ENCODE measurements at places on chromosomes 2 and 18. TPM values are rescaled to one million over a fixed set of nuclear protein-coding genes. Genes with fewer than 3 reads are reported as not detected.
A peak's percentile ranks its signal among the peaks of the same experiment; 100 is the strongest.

- no peaks in the 10 kb centered on the region for H3K27me3 ChIP-seq
- no peaks in the 10 kb centered on the region for H3K4me1 ChIP-seq
- no peaks in the 10 kb centered on the region for H3K36me3 ChIP-seq
- H3K4me3 ChIP-seq = no peak overlapping the region
- H3K27ac ChIP-seq = no peak overlapping the region
These were observed 443.9 kb downstream of the PID1 start for GRCh38 chr2:228827056-228827700.

GRCh38 chr2:141946016-141946415 lies 184.8 kb downstream of the LRP1B start:
- H3K27me3 ChIP-seq = no peaks in the 10 kb centered on the region
- no peak overlapping the region for H3K27ac ChIP-seq
- H3K4me1 ChIP-seq = no peaks in the 10 kb centered on the region
- no peaks in the 10 kb centered on the region for H3K36me3 ChIP-seq
- DNase-seq = no peak

GRCh38 chr18:80231151-80231550 lies 16.2 kb downstream of the PARD6G start:
- no peaks in the 10 kb centered on the region for H3K36me3 ChIP-seq
- H3K4me3 ChIP-seq = no peak overlapping the region
- no peaks in the 10 kb centered on the region for H3K4me1 ChIP-seq

- no peak overlapping the region for H3K4me3 ChIP-seq
- H3K4me1 ChIP-seq = no peaks in the 10 kb centered on the region
- H3K27ac ChIP-seq = no peak overlapping the region
- DNase-seq = no peak
- H3K36me3 ChIP-seq = no peaks in the 10 kb centered on the region
These were observed 7.3 kb upstream of the CHN1 start for GRCh38 chr2:175012516-175012915.

The SIGLEC15 gene
- total RNA-seq = not detected

DNA sequence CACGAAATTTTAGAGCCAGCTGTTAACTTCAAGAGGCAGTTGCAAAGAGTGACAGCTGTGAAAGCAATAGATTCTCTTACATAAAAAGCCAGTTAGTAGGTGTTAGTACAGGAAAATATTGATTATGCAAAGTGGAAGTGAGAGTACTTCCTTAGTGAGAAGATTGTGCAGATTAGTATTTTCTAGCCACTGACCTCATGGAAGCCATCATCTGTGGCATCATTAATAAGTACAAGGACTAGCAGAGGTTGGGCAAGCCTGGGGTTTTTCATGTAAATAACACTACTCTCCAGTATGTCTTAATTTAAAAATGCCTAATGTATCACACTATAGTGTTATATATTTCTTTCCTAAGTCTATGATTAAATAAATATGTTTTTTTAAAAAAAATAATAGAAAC lies 166.2 kb upstream of the DTNA start:
- H3K4me3 ChIP-seq = no peak overlapping the region
- no peaks in the 10 kb centered on the region for H3K27me3 ChIP-seq
- no peaks in the 10 kb centered on the region for H3K4me1 ChIP-seq
- no peaks in the 10 kb centered on the region for H3K36me3 ChIP-seq

GRCh38 chr2:37812941-37813730 lies 112.0 kb upstream of the RMDN2 start:
- no peaks in the 10 kb centered on the region for H3K27me3 ChIP-seq
- no peak overlapping the region for H3K27ac ChIP-seq
- no peaks in the 10 kb centered on the region for H3K36me3 ChIP-seq
- no peak for DNase-seq
- no peaks in the 10 kb centered on the region for H3K4me1 ChIP-seq

The TRPM8 gene
- 71.3 TPM for total RNA-seq

DNA sequence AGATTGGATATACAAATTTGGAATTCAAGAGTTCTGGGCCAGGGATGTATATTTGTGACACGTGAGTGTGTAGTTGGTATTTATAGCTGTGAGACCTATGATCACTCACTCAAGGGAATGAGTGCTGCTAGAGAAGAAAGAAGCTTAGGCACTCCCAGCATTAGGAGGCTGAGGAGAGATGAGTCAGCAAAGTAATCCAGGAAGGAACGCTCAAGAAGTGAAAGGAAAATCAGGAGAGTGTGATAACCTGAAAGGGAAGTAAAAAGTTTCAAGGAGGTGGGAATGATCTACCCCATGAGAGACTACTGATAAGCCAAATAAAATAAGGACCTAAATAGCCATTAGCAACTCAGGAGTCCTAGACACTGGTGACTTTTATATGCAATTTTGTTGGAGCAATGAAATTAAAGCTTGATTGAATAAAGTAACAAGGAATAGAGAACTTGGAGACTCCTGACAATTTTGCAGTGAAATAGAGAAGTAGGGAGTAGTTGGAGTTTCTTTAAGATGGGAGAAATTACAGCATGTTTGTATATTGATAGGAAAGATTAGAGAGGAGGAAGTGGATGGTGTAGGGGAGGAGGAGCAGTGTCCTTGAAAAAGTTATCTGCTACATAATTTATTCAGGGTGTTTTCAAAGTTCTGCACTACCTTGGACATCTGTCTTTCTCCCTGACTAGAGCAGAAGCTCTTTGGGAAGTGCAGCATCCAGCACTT lies 89.9 kb downstream of the UBE2E3 start:
- H3K36me3 ChIP-seq = no peaks in the 10 kb centered on the region
- no peak overlapping the region for H3K27ac ChIP-seq
- H3K4me3 ChIP-seq = no peak overlapping the region
- no peak for DNase-seq
- H3K4me1 ChIP-seq = no peaks in the 10 kb centered on the region
- H3K27me3 ChIP-seq = no peaks in the 10 kb centered on the region

GRCh38 chr2:96324721-96325040 lies 436 bp upstream of the ITPRIPL1 start:
- DNase-seq = no peak
- no peaks in the 10 kb centered on the region for H3K36me3 ChIP-seq
- no peaks in the 10 kb centered on the region for H3K27me3 ChIP-seq
- peak overlapping the region; percentile 40 for H3K4me3 ChIP-seq
- H3K4me1 ChIP-seq = peaks cover 3% of the 10 kb centered on the region

DNA sequence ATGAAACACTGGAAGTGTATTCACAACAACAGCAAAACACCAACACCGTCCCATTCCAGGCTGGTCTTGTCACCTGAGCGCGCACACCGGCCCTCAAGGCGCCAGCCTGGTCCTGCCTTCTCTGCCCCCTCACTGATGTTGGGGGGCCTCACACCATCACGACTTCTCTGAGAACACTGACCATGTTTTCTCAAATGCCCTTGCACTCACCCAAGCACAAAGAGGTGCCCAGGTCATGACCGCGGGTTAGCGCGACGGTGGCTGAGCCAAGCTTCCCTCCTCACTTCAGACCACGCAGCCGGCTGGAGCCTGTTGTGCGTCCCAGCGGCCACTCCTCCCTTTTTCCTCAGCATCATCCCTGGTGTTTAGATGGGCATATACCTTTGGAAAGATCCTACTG lies 101.3 kb upstream of the SALL3 start:
- no peak overlapping the region for H3K27ac ChIP-seq
- H3K4me1 ChIP-seq = no peaks in the 10 kb centered on the region
- H3K4me3 ChIP-seq = no peak overlapping the region

DNA sequence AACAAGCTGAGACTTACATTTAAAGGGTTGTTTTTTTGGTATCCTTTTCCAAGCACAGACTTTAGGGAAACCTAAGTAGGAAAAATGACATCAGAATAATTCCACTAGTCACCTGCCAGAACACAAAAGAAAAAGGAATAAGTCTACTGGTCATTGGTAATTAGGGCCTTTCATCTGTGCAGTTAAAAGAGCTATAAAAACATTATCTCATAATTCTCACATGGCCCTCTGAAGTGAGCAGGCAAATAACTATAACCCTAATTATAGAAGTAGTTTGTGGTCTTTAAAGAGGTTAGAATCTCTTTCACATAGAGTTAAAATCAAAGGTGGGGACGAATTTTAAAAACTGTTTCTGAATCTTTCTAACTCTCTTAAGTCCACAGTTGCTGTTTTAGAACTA lies 111.1 kb upstream of the B3GNT2 start:
- H3K36me3 ChIP-seq = no peaks in the 10 kb centered on the region
- H3K27me3 ChIP-seq = no peaks in the 10 kb centered on the region
- H3K27ac ChIP-seq = no peak overlapping the region

GRCh38 chr2:241149675-241149924 lies 328 bp upstream of the PASK start:
- peaks cover 5% of the 10 kb centered on the region for H3K4me1 ChIP-seq
- H3K27me3 ChIP-seq = no peaks in the 10 kb centered on the region
- peak overlapping the region; percentile 80 for H3K27ac ChIP-seq
- DNase-seq = no peak

The CDK15 gene
- 1.2 TPM for total RNA-seq

The SLC4A5 gene
- 6.2 TPM for total RNA-seq

DNA sequence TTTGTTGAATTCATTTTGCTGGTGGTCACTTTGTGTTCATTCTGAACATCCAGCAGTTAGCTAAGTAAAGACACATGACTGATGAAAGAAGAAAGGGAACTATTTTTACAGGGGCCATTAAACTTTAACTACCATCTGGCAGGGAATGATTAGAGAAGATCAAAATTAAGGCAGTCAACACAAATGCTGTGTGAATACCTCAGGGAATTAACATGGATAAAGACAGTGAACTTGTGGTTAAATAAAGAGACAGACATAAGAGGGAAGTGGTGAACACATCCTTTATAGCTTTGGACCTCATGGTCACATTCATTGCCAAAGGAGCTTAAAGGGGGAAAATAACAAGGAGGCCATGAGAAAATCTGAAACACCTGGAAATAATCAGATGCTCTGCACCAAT lies 52.6 kb upstream of the ATP5MC3 start:
- no peaks in the 10 kb centered on the region for H3K36me3 ChIP-seq
- H3K27ac ChIP-seq = no peak overlapping the region
- peak; percentile 9 for DNase-seq

- H3K27me3 ChIP-seq = no peaks in the 10 kb centered on the region
- no peak overlapping the region for H3K4me3 ChIP-seq
- no peaks in the 10 kb centered on the region for H3K4me1 ChIP-seq
These were observed 71.5 kb downstream of the TMEM247 start for GRCh38 chr2:46550686-46551404.

The MEP1B gene
- total RNA-seq = not detected

DNA sequence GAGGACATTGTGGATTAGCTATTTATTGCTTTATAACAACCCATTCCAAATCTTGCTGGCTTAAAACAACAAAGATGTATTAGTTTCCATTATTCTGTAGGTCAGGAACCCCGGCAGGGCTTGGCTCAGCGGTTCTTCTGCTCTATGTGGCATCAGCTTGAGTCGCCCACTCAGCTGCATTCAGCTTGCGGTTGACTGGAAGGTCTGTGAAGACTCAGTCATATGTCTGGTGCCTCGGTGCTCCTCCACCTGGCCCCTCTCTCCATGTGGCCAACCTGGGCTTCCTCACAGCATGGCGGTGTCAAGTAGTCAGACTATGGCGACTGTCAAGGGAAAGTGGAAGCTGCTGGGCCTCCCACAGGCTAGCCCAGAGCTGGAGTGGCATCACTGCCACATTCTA lies 48.6 kb downstream of the EMILIN2 start:
- H3K36me3 ChIP-seq = no peaks in the 10 kb centered on the region
- H3K4me3 ChIP-seq = no peak overlapping the region
- H3K27me3 ChIP-seq = no peaks in the 10 kb centered on the region
- DNase-seq = no peak
- no peaks in the 10 kb centered on the region for H3K4me1 ChIP-seq

DNA sequence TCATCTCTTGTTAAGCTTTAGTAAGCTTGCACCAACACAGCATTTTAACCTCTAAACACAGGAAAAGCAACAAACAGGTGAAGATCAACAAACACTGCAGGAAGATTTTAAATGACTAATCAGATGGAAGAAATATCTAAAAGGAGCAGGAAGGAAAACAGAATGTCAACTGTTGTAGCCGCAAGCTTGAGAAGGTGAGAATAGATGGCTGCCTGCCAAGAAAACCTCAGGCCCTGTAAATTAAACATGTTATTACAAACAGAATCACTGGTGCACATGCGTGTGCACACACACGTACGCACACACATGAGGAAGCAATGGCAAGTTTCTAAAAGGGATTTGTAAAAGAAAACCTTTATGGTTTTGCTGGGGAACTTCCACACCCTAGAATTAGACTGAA lies 257.8 kb upstream of the GALNT5 start:
- H3K27me3 ChIP-seq = no peaks in the 10 kb centered on the region
- no peak overlapping the region for H3K27ac ChIP-seq
- no peak for DNase-seq
- no peak overlapping the region for H3K4me3 ChIP-seq
- no peaks in the 10 kb centered on the region for H3K4me1 ChIP-seq
- H3K36me3 ChIP-seq = no peaks in the 10 kb centered on the region

DNA sequence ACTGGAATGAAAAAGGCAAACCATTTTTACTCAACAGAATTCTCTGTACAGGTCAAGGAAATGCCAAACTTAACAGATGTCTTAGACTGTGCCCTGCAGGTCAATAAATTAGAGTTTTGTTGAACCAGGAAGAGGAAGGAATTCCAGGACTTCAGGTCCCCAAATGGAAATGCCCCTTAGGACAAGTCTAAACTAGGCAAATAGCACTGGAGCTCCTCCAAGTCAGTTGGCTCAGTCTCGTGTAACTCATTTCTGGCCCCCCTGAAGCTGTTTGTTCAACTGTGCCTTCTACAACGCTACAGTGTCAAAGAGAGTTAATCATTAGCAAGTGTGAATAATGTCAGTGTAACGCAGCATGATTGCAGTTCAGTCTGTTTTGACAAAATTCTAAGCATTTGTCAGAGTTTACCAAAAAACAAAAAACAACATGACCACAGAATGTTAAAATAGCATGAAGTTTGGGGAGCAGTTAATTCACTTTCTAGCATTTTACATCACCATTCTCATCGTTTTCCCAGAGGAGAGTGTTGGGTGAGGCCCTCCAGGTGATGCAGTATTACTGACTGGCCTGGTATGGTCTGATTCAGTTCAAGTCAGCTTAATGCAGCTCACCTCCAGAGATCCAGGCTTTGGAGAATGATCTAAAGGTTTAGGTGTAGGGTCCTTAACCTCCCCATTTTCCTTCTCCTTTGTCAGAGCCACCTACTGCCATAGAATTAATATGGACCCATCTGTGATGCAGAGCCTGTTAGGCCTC lies 108.1 kb downstream of the AQP4 start:
- no peak overlapping the region for H3K4me3 ChIP-seq
- H3K27me3 ChIP-seq = no peaks in the 10 kb centered on the region
- H3K4me1 ChIP-seq = no peaks in the 10 kb centered on the region
- H3K27ac ChIP-seq = no peak overlapping the region
- H3K36me3 ChIP-seq = no peaks in the 10 kb centered on the region

DNA sequence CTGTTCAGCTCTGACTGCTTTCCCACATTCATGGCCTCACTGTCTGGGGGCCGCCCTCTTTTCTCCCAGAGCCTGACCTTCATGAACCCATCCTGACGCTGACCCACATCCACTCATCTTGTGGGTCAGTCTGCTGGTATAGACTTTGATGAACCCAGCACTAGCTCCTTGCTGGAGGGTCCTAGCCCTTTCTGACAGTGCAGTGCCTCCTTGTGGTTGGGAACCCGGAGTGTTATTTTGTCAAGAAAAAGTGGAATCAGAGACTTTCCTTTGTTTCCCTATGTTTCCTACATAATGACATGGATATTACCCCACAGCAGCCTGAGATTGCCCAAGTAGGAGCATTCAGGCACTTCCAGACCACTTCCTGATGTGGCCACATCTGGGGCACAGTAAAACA lies 19.3 kb upstream of the OSR1 start:
- H3K4me1 ChIP-seq = no peaks in the 10 kb centered on the region
- no peak overlapping the region for H3K27ac ChIP-seq
- DNase-seq = no peak
- H3K4me3 ChIP-seq = no peak overlapping the region
